ENCODE measurements at places on chromosomes 5 and 9. TPM values are rescaled to one million over a fixed set of nuclear protein-coding genes. Genes with fewer than 3 reads are reported as not detected.

- DNase-seq = no peak
Observed at GRCh38 chr5:81105261-81105877, 127.8 kb upstream of the CKMT2 start.

DNA sequence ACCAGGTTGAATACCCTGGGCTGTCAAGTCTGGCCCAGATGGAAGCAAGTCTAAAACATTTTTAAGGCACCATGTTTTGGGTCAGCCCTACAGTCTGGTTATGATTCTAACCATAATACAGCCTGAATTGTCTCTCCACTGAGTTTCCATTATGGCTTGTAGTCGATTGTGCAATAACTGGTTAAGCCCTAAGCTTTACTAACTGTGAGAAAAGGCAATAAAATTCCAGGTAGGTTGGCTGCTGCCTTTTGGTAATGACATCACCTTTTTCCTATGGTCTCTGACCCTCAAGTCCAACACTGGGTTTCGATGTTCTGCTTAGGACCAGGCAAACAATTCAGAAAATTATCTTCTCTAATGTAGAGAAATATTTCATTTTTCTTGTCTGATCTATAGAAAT is 243.3 kb downstream of the ACTL7B start:
- no peak for DNase-seq

- no peak for DNase-seq
Observed at GRCh38 chr5:91494447-91494996, 111.4 kb upstream of the ARRDC3 start.

DNA sequence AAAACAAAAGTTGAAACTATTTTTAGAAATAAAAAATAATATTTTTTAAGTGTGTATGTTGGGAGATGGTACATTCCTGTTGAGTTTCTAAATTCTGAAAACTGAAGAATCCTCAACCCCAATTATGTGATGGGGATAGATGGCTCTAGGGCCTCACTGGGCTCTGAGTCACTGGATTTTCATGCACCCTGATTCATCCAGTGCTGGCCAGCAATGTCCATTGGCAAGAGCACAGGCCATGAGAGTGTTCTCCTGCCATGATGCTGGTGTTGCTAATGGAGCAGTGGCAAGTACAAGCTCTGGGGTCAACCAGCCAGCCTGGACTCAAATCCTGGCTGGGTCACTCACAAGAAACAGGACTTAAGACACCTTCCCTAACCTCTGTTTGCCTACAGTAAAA is 23.3 kb downstream of the SMIM23 start:
- no peak for DNase-seq

DNA sequence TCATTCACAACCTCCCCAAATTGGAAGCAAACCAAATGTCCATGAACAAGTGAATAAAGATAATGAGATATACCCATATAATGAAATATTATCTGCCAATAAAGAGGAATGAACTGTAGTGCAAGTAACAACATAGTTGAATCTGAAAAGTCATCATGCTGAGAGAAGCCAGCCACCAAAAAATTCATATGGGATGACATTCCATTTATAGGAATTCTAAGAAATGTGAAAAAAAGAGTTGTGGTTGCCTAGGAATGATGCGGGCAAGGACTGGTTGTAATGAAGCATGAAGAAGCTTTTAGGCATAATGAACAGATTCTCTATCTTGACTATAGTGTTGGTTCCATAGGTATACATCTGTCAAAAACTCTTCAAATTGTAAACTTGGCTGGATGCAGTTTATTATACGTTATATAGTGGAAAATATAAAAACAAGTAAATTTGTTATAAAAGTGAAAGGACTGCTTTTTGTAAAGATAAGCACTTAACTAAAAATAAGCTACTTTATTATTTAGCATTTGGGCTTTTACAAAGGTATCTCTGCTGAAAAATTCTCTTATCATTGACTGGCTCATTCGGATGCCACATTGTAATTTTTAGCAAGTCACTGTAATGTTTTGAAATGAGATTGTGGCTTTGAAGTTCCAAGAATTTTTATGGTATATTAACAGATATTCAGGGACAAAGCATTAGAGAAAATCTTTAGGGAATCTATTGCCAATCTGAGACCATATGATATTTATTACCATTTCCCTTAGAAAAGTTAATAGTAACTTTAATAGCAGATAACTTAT is 21.2 kb upstream of the TTC23L start:
- no peak for DNase-seq

DNA sequence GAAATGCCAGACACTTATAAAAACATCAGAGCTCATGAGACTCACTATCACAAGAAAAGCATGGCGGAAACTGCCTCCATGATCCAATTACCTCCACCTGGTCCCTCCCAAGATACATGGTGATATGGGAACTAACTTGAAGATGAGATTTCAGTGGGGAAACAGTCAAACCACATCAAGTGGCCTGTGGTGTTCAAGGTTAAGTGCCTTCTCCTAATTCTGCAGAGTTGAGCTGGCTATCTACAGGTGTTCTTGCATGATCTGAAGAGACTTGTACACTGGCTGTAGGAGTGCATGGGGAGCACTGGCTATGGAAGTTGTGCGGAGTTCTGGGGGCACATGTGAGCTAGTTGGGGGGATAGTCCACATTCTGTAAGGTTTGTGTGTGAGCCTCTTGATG is 34.0 kb upstream of the CKS2 start:
- DNase-seq = no peak

DNA sequence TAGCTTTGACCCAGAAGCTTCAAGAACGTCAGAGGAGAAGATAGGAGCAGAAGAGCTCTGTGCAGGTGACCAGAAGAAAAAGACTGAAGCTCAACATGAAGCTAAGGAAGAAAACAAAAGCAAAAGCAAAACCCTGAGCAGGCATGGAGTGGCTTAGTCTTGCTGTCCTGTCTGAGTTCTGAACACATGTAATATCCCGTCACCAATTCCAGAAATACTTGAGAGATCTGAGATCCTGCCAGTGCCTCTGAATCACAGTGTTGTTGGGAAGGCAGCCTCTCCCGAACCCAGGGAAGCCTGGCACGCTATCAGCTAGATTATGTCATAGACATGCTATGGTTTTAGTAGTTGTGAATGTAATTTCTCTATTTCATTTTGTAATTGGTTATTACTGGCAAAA is 235.7 kb downstream of the ICE1 start:
- DNase-seq = no peak

DNA sequence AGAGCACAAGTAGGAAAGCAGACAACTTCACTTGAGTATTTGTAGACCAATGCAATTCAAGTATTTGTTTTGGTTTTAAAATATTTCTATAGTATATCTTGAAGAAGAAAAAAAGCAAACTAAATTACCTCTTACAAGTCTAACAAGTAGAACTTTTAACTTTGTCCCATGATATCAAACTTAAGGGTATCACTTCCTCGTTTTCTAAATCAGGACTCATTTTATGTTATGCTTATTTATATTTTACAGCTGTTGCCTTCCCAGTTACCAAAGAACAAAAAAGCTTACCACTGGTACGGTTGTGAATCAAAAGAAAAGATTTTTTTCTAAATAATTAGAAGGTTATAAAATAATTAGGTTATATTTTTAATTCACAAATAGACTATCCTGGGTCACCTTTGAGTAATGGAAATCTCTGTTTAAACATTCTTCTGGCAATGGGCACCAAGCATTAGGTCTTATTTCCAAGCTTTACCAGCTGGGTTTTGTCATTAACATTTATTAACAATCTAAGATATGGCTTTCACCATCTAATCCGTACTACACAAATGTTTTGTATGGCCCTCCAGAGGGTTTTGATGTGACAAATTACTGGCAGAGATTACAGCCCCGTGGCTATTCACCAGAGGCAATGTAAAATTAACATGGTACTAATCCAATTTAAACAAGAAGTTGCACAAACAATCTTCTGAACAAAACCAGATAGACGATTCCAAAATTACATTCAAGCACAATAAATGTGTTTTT is 63.6 kb downstream of the CEP120 start:
- peak; percentile 40 for DNase-seq

Gene LIFR
- 25.7 TPM for polyA plus RNA-seq

GRCh38 chr9:27549196-27549755 is 19.7 kb upstream of the MOB3B start:
- DNase-seq = peak; percentile 36

Gene CTNND2
- 0.24 TPM for polyA plus RNA-seq

Gene AIF1L
- 8.9 TPM for polyA plus RNA-seq

DNA sequence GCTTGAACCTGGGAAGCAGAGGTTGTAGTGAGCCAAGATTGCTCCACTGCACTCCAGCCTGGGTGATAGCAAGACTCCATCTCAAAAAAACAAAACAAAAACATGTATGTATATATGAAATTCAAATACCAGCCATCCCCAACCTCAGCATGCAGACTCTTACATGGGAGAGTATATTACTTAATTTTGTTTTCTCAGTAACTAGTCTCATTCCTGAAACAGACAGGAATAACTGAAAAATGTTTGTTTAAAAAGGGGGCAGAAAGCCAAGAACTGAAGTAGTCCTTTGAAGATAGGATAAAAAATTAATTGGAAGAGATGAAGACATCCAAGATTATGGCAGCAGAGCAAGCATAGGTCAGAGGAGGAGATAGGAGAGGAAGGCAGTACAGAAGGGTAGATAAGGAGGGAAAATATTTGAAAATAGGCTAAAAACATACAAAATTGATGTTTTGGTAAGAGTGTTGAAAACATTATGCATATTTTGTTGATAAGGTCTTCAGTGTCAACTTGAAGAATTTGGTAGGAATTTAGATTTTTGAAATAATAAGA is 309.9 kb downstream of the MAT2B start:
- DNase-seq = no peak

DNA sequence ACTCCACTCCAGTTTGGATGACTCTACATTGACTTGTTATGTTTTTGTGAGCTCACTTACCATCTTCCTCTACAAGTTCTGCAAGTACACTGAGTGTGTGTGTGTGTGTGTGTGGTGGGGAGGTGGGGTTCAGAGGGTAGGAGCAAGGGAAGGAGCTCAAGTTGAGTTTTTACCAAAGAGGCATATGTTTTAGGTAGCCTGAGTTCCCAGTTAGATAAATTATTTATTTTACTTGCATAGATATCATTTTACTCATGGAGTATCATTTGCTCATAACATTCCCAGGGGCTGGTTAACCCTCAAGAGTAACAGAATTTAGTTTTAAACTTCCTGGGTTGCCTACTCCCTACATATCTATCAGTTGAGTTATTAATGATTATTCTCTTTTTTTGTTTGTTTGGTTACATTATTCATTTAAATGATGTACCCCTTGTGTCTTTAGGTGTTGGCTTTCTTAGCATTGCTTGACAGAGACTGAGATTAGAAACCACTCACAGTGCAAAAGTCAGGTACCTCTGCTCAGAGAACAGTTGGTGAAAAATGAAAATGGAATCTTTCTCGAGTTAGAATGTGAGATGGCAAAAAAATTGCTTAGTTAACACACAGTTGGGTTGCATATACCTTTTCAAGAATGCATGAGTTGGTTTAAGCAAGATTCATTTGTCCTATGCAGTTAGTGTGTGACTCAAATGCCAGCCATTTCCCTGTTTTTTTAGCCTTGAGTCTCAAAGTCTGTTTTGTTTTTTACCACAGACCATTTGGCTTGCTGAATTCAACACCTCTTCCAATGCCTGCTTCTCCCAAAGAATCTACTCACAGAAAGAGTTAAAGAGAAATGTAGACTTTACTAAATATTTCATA is 29.2 kb downstream of the TNFSF8 start:
- no peak for DNase-seq

Gene PAPPA
- polyA plus RNA-seq = 4.2 TPM

Gene COL5A1
- polyA plus RNA-seq = 68.5 TPM

GRCh38 chr5:6719896-6720560 is 6.8 kb downstream of the TENT4A start:
- no peak for DNase-seq

Gene GADD45G
- polyA plus RNA-seq = 25.5 TPM

GRCh38 chr9:97311798-97312500 is 4.5 kb downstream of the CCDC180 start:
- no peak for DNase-seq

- DNase-seq = no peak
Observed at GRCh38 chr9:131774636-131775035, 34.8 kb upstream of the RAPGEF1 start.

DNA sequence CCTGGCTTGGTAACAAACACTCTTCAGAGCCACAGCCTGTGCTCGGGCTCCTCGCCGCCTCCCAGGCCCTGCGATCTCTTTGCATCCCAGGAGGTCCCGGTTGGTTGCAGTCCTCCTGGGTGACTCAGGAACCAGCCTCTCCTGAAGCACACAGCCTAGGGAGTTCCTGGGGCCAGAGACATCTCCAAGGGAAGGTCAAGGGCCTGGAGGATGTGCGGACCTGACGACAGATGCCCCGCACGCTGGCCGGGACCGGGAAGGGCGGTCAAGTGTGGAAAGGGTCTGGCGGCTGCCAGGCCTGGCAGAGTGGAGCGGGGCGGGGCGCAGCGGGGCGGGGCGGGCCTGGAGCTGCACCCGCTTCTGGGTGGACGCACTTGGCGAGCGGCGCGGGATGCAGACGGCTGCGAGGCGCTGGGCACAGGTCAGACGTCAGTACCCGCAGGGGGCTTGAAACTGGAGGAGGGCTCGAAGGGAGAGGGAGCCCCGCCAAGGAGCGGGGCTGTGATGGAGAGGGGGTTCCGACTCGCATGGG is 45.0 kb upstream of the PRSS3 start:
- DNase-seq = no peak

DNA sequence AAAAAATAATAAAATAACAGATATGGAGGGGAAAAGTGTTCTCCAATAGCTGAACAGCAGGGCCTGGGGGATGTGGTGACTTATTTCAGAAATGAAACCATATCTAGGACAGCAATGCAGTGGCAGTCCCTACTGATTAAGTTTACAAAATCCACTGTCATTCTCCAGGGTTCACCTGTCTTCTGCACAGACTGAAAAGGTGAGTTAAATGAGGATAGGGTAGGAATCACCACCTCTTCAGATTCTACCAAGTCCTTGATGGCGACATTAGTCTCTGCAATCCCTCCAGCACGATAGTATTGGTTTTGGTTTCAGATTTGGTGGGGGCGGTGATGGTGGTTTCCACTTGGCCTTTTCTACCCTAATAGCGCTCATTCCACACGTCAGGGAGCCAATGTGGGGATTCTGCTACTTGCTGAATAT is 32.3 kb upstream of the NPM1 start:
- DNase-seq = no peak

DNA sequence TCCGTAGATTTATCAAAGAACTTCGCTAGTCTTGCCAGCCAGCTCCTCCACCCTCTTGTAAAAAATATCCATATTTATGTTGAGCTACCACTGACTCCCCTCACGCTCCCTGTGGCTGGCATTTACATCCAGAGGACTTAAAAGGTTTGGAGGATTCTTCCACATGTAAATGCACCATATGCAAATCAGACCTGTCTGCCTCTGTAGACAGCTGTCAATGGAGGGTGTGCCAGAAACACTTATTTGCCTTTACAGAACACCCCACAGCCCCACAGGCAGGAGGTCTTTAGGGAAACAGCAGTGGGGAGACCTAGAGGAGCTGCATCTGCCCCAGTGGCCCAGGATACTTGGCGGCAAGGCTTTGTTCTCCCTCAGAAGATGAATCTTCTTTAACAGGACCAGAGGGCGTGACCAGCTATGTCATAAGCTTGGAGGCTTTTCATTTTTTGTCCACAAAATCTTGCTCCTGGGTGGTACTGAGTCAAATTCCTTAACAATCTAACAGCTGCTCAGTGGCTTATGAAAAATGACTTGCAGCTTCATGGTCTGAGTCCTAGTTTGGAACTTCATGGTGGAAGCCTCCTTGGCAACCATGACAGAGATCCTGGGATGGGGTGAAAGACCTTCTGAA is 535.8 kb downstream of the EBF1 start:
- DNase-seq = no peak

GRCh38 chr9:133430244-133430643 is 8.1 kb downstream of the ADAMTS13 start:
- no peak for DNase-seq

- no peak for DNase-seq
Observed at GRCh38 chr9:114178756-114179450, 23.6 kb downstream of the COL27A1 start.

Gene TLR4
- polyA plus RNA-seq = 5.6 TPM
